ENCODE measurements at places on chromosomes 5 and 9.

DNA sequence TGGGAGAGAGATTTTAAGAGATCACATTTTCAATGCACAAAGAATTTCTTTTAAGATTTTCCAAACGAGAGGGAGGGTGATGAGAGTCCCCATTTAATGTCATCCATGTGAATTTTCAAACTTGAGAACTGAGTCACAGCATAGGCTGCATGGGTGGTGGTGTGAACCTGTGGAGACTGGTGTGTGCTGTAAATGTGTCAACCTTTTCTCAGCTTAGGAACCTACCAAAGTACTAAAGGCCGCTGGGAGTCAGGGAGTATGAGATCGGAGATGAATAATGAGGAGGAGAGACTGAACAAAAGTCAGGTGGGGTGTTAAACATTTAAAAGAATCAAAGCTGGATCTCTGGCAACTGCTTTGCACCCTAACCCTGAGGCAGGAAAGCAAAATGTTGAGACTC lies 7.5 kb downstream of the ALDH1A1 start:
- no peak for DNase-seq

GRCh38 chr5:121949885-121950284 lies 11.9 kb upstream of the SRFBP1 start:
- peak; percentile 41 for DNase-seq

DNA sequence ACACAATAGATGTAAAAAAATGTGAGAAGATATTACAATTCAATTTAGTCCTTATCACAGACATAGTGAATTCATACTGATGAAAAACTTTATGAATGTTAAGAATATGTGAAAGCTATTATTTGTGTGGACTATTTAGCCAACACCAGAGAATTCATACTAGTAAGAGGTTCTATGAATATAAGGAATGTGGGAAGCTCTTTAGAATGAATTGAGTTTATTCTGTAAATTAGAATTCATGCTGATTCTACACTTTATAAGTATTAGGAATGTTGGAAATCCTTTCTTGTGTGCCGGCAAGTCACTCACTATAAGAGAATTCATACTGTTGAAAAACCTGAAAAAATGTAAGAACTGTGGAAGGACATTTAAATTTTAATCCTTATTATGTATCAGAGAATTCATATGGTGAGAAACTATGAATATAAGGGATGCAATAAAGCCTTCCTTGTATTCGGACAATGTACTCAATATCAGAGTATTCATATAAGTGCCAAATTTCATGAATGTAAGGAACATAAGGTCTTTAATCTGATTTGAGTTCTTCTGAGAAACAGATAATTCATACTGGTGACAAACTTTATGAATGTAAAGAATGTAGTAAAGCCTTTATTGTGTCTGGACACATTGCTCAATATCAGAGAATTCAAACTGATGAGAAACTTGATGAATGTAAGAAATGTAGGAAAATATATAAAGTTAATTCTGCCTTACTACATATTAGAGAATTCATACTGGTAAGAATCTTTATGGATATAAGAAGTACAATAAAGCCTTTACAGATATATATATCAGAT lies 21.6 kb upstream of the PCDHA1 start:
- DNase-seq, result no peak

DNA sequence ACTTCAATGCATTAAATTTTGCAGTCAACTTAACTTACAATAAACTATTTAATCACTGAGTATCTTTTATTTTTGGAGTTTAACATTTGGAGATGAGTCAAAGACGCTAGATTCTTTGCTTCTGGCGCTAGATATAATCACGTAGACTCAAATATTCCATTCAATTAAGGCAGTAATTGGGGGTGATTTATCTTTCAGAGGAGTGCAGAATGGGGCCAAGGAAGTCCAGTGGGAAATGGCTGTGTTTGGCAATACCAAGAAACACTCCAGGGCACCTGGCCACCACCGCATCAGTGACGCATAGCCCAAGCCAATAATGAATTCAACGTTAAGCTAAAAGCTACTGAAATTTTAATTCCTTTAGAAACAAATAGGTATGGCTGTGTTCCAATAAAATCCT lies 81.2 kb downstream of the PHAX start:
- no peak for DNase-seq

DNA sequence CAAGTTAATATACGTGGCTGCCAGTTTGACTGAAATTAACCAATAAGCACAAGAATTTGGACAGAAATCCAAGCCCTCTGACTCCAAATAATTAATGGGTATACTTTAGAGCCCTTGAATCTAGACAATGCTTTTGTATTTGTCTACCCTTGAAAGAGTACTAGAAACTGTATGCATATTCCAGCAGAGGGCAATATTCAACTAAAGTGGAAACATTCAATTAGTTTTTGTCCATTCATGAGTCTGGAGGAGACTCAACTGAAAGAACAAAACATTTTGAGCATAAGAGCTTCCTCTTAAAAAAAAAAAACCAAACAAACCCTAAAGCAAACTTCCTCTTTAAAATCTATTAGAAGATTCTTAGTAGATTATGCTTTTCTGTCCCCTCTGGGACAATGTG lies 157.8 kb downstream of the ARHGEF28 start:
- DNase-seq, result no peak

DNA sequence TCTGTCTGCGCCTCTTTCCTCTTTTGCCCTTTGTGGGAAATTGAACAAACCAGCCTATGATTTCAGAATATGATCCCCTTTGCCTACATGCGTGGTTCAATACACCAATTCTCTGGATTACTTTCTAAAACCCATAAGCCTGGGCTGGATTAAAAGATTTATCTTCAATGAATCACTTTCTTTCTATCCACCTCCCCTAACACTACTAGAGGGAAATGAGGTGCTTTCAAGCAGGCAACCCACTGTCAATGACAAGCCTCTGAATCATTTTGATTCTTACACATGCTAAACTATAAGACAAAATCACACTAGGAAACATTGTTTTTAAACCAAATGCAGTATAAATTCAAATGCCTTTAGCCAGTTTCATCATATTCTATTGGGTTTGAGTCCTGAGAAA lies 257.5 kb downstream of the AGTPBP1 start:
- peak; percentile 37 for DNase-seq

DNA sequence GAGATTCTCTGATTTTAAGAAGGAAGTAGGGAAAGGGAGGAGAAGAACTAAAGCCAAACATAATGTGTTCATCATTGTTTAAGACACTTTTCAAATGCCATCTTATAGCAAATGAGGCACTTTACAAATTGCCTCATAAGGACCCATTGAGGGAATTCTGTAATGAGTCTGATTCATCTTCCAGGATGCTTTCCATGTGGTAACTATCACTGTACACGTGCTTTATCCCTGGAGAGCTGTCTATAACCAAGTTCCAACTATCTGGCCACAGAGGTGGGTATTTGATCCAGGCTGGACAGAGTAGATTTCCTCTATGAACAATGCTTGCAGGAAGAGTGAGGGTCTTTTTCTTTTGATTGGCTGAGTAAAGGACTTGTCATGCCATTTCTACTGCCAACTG lies 183.5 kb upstream of the NFIB start:
- no peak for DNase-seq

- DNase-seq, result no peak
Measured at GRCh38 chr5:65307931-65308330, 173.8 kb downstream of the ADAMTS6 start.

DNA sequence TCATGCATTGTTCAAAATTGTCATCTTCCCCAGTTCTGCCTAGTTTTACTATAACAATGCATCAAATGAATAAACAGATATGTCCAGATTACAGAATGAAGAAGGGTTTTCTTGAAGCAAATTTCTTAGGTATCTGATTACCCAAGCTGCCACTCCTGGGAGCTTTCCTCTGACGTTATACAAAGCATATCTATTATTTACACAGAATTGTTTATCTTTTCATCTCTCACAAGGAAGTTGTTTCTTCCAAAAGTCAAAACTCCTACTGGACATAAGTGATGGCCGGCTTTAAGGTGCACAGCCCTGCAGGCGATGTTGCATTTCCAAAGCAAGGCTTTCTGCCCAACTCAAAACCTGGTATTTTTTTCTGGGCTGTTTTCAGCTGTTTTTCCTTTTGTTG lies 73.4 kb upstream of the ANKH start:
- DNase-seq, result no peak

DNA sequence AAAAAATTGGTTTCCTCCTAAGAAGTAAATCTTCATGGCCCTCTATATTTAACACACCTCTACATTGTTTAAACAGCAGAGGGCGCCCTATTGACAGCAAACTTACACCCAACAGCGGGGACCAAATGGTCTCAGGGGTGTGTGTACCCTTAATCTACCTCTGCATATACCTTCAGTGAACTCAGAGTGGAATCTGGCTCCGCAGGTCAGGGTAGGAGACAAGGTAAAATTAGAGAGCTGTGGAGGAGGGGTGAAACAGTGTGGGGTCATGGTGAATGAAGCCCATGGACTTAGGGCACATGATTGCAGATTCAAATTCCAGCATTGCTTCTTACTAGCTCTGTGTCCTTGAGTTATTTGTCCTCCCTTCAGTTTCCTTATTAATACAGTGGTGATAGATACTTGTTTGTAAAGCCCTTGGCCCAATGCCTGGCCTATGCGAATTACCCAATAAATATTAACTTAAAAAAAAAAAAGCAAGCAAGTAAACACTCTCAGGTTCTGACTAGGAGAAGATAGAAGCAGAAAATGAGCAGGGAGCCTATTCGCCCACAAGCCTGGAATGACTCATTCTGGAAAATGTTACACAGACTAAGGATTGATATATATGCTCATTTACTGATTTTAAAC lies 122.9 kb downstream of the CAVIN4 start:
- DNase-seq, result peak; percentile 55

DNA sequence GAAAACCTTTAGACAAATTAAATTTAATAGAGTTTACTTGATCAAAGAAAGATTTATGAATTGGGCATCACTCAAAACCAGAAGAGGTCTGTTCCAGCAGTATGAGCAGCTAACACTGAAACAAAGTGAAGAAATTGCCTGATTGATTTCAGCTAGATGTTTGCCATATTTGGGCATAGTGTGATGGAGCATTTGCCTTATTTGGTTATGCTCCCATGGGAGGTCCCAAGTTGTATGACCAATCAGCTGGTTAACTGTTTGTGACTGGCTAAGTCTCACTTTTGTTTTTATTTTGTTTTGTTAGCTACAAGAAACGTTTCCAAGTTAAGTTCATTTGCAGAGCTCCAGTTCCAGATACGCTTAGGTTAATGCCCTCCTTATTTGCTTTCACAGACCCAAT lies 53.3 kb upstream of the LMNB1 start:
- no peak for DNase-seq

DNA sequence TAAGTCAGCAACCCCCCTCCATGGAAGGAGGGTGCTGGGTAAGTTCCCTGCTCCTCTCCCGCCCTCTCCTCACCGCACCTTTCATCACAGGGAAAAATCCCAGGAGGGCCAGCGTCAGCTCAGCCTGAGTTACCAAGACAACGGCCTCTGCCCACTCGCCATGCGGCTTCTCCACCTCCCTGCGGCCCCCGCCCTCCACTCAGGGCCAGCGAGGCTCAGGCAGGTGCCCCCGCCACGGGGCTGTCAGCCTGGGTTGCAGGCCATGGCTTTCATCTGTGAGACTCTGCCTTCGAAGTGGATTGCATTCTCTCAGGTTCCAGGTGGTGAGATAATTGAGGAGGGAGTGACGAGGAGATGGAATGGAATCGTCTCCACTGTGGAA lies 27.2 kb upstream of the LAMC3 start:
- peak; percentile 18 for DNase-seq

DNA sequence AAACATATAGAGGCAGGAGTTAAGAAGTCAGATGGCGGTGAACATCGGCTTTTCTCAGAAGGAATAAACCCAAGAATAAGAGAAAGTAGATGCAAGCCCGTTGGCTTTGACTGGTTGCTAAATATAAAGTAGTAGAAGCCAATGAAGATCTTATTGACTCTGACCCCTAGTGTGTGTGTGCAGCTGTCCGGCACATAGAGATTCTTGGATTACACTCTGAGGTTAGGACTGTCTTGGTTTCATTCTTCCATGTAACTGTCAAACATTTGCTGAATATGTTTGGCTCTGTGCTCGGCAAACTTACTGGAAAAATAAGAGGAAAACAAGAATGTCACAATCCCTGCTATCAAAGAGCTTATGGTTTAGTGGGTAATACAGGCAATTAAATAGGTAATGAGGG lies 54.9 kb downstream of the ASTN2 start:
- no peak for DNase-seq

GRCh38 chr5:98095072-98095471 lies 678.4 kb upstream of the RGMB start:
- no peak for DNase-seq

- DNase-seq, result no peak
Measured at GRCh38 chr9:35718721-35719511, 13.1 kb downstream of the TLN1 start.

- DNase-seq, result no peak
Measured at GRCh38 chr5:31433229-31433628, 98.7 kb downstream of the DROSHA start.

DNA sequence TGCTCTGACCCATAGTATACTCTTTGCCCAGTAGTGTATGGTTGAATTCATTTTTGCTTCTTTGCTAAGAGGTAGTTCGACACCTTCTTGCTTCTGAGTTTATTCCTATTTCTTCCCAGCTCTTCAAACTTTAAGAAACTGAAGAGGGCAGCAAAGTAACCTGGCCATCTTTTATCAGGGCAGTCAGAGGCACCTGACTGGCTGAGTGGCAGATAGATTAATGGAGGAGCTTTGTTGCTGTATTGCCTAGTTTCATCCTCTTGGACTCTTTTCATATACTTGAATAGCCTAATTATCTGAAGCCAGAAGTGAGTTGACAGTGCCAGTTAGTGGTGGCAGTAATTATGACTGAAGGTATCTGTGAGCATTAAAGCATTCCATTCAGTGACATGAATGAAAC lies 82.5 kb downstream of the UHRF2 start:
- DNase-seq, result no peak

DNA sequence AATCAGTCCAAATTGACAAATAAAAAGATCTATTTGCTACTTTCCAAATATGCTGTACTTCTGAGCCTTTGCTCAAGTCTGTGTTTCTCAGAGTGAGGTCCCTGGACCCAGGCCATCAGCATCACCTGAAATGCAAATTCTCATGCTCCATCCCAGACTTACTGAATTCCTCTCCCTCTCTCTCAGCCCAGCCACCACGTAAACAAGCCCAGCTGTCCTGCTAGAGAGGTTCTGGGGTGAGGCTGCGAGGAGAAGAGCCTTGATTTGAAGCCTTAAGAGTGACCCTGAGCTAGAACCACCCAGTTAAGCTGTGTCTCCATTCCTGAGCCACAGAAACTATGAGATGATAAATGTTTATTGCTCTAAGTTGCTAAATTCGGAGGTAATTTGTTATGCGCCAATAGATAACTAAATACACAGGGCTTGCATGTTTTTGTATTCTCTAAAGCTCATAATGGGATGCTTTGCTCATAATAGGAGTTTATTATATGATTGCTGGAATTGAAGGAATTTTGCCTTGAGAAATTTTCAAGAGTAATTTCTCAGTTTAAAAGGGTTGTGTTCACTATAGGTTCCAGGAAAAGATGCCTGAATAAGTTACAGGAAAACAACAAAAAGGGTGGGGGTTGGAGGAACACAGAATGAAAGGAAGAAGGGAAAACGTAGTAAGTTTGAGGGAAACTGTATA lies 98.9 kb upstream of the SPATA31D4 start:
- no peak for DNase-seq

Data from D341Med (cell line).